ENCODE measurements at places on chromosomes 1 and 21. TPM values are rescaled to one million over a fixed set of nuclear protein-coding genes. Genes with fewer than 3 reads are reported as not detected.

- no peak for DNase-seq
Measured at GRCh38 chr1:211566431-211567025, 12.4 kb downstream of the SLC30A1 start.

DNA sequence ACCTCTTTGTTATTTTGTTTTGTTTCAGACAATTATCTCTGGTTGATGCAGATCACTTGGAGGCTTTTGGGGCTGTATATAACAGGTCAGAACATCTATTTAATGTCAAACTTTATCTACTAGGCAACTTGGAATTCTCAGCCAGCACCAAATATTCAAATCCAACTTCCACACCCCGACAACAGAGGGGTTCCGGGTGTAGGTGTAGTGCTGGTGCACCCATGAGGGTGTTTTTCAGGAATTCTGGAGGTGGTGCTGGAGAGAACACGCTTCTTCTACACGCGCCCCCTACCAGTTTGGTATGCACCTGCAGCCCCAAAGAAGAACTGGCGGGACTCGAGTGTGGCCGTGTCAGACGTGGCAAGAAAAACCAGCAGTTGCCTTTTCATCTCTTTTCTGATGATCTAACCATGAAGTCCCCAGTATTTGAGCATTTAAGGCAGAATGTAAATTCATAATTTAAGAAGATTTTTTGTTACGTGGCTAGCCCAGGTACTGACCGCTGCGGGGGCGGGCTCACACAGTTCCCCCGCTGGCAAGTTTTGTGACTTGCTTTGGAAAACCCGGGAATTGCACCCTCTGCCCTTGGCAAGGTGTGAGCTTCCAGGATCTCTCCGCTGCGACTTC is 462 bp upstream of the TLCD4 start:
- no peak for DNase-seq

GRCh38 chr1:111453706-111454105 is 4.4 kb downstream of the ATP5PB start:
- no peak for DNase-seq

The SUSD4 gene
- polyA plus RNA-seq: 0.32 TPM

The EVI5 gene
- polyA plus RNA-seq: 8.6 TPM

The LCE1D gene
- polyA plus RNA-seq: not detected
